Fibroblast of pulmonary artery (primary cell): ENCODE measurements at places on chromosomes 4 and X.

DNA sequence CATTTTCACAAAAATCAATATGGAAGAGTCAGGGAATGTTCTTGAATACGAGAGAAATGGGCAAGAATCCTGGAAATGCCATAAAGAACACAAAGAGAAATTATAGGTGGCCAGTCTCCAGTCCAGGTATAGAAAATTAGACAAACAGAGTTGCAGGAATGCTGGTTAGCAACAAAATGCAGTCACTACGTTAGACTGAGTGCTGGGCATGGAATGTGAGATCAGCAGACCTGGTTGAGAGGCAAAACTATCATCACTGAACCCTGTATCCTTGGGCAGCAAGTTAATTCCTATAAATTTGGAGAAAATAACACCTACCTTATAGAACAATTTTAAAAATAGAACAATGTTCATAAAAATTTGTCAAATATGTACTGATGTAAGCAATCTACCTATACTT, 417.4 kb downstream of the INPP4B start:
- DNase-seq = no peak

- DNase-seq = no peak
These were observed 163.3 kb downstream of the PTCHD1 start for GRCh38 chrX:23497919-23498318.

DNA sequence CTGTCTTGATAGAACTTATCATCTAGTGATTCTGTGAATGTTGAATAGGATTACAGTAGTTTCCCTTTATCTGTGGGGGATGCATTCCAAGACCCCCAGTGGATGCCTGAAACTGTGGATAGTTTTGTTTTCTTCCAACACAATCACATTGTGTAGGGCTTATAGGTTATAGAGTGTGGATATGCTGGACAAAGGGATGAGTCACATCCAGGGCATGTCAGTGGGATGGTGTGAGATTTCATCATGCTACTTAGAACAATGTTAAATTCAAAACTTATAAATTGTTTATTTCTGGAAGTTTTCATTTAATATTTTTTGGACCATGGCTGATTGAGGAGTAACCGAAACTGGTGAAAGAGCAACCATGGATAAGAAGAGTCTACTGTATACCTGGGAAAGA, 432.3 kb upstream of the ATOH1 start:
- peak; percentile 84 for DNase-seq

DNA sequence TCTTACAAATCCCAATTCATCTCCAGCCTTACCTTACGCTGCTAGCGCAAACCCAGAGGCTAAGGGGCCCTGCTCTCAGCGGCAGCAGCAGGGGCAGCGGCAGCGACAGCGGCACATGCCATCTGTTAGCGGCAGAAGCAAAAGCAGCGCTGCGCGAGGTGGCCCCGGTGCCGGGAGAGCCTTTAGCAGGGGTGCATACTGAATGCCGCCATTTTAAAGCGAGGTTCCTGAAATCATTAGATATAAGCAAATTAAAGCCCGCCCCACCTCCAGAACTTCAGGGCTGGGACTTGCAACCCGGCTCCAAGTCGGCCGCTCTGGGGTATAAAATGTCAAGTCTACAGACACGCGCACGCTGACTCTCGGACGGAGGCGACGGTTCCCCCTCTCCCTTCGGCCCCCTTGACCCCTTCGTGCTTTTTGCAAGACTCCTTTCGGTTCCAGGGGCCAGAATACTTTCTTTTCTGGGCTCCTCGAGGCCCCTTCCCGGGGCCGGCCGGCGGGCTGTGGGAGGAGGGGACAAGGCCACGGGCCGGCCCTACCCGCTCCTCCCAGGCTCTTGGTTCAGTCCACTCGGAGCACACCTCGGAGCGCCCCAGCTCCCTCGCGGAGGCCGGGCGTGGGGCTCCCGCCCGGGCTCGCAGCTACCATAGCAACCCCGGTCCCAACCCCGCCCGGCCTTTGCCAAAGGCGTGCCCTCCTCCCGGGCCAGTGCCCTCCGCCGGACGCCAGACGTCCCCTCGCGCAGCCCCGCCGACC, at the start of gene MBNL3:
Gene MBNL3 (minus strand): TSS at position 220 of the 759 bp plus-strand sequence. CDS start 49,427 bp downstream, outside the sequence.
- DNase-seq = peak; percentile 49

- DNase-seq = peak; percentile 71
These were observed 856.6 kb downstream of the CENPC start for GRCh38 chr4:66688674-66689073.

DNA sequence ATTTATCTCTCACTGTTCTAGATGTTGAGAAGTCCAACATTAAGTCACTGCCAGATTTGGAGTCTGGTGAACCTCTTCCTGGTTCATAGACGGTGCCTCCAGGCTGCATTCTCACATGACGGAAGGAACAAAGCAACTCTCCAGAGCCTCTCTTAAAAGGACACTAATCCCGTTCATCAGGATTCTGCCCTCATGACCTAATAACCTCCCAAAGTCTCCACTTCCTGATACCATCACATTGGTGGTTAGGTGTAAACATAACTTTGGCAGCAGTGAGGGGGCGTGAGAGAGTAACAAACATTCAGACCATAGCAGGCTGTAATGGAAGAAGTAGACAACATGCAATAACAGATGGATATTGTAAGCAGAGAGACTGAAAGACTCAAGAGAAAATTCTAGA, 388.6 kb downstream of the PDHA2 start:
- DNase-seq = no peak

GRCh38 chrX:39599339-39599738, 498.4 kb downstream of the BCOR start:
- no peak for DNase-seq

DNA sequence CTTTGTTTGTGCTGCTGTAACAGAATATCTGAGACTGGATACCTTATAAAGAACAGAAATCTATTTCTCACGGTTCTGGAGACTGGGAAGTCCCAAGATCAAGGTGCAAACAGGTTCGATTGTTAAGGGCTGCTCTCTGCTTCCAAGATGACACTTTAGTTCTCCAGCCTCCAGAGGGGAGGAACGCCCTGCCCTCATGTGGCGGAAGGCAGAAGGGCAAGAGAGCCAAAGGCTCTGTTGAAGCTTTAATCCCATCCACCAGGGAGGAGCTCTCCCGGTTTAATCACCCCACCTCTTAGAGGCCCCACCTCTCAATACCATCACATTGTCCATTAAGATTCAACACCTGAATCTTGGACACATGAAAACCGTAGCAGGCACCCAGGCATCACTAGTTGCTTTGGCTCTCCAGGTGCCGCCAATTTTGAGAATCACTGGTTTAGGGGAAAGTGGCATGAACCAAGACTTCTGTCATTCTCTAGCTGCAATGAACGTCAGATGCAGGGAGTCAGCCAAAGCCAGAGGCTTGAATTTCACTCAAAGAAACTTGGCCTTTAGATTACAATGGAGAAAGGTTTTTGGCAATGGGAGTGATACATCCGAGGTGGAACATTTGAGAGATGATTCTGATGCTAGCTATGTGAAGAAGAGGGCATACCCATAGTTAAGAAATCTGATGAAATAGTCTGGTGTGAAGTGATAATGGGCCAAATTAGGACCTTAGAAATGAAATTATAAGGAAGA, 15.7 kb downstream of the FHL1 start:
- DNase-seq = peak; percentile 64

- peak; percentile 13 for DNase-seq
These were observed 412.2 kb downstream of the PPP3CA start for GRCh38 chr4:100935090-100935489.

DNA sequence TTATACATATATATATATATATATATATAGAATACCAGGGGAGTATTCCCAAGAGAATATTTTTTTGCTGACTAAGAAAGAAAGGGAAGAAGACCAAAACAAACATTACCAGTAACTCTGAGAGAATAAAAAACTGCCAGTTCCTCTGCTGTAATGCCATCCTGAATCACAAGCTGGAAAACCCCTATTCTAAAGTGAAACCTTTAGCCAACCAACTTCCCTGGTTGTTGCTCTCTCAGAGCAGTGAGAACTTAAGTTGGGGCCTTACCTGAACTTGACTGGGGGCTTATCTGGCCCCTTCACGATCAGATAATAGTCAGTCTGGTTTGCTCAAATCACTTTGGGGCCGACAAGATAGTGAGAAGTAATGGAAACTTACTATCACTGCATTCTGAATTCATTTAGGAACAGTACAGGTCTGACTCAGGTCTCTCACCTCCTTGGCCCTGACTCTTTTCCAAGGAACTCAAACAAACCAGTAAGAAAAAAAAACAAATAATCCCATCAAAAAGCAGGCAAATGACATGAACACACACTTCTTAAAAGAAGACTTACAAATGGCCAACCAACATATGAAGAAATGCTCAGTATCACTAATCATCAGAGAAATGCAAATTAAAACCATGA, 62.5 kb downstream of the CD40LG start:
- DNase-seq = peak; percentile 50

DNA sequence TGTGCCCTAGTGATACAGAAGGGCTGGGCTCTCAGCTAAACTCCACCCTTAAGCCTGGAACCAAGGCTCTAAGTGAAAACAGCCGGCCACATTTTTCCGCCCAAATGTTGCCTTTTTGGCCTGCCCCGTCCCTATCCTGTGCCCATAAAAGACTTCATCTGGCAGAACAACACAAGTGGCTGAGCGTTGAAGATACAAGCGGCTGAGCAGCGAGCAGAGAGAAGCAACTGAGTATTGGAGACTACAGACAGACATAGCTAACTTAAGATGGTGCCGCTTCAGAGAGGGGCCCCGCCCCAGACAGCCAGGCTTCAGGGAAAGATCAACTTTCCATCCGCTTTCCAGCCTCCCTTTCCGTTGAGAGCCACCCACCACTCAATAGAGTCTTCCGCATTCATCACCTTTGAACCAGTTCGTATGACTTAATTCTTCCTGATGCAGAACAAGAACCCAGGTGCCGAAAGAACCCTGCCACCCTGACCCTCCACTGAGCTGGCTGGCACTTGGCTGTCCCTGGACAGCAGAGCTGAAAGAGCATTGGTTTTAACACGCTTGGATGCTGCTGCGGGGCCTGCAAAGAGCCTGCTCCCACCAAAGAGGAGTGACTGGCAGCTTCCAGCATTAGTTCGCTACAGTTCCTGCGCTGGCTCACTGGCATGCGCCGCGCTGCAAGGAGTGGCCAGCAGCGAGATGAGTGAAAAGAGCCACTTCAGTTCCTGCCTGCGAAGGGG, 853.2 kb upstream of the INTU start:
- DNase-seq = no peak

GRCh38 chr4:169047956-169048355, 37.9 kb upstream of the CBR4 start:
- no peak for DNase-seq

DNA sequence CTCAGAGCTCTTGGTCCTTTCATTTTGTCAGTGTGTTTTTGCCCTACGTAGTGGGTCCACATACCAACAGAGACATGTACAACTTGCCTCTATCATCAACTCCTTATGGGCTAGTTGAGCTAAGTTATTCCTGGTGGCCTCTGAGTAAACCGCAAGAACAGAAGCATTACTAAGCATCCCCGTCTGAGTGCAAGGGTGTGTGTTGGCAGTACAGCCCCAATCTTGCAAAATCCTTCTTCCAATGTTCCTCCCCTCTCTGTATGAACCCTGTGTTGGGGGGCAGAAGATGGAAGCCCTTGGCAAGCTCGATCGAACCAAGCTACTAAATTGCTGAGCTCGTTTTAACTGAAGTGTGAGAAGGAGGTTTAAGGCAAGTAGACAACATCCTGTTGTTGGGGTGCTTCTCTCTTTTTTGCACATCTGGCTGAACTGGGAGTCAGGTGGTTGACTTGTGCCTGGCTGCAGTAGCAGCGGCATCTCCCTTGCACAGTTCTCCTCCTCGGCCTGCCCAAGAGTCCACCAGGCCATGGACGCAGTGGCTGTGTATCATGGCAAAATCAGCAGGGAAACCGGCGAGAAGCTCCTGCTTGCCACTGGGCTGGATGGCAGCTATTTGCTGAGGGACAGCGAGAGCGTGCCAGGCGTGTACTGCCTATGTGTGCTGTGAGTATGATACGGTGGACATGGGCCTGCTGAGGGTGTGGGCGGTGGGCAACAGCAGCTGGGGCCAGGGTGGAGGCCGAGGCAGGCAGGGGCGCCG, at the start of gene SH2D1A:
Gene SH2D1A (plus strand): TSS at position 447 of the 760 bp plus-strand sequence. CDS start 80 bp downstream, at position 527.
- no peak for DNase-seq

- DNase-seq = no peak
These were observed 261.2 kb downstream of the TRIML1 start for GRCh38 chr4:188400451-188400850.

DNA sequence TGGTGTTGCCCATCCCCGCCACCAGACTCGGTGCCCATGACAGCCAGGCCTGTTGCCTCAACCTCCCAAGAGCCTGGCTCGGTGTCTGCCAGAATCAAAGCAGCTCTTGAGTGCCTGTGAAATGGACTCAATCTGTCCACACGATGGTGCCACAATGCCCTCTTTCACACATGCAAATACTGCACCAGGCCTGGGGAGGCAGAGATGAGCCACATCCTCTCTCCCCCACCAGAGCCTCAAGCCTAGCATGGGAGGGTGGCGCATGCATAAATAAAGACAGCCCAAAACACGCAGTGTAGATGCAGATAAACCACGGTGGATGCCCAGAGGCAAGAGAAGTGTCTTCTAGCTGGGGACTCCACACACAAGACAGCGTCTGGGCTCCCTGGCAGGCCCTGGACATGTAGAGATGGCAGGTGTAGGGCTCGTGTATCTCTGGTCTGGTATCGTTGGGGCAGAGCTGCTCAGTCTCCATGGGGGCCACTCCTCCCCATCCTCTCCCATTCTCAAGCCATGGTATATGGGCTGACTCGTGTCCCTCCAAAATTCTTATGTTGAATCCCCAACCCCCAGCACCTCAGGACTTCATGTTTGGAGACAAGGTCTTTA, 65.6 kb downstream of the JAKMIP1 start:
- no peak for DNase-seq

GRCh38 chrX:17040711-17041110, 94.3 kb downstream of the REPS2 start:
- no peak for DNase-seq

GRCh38 chr4:91057871-91058270, 930.7 kb downstream of the CCSER1 start:
- DNase-seq = no peak

DNA sequence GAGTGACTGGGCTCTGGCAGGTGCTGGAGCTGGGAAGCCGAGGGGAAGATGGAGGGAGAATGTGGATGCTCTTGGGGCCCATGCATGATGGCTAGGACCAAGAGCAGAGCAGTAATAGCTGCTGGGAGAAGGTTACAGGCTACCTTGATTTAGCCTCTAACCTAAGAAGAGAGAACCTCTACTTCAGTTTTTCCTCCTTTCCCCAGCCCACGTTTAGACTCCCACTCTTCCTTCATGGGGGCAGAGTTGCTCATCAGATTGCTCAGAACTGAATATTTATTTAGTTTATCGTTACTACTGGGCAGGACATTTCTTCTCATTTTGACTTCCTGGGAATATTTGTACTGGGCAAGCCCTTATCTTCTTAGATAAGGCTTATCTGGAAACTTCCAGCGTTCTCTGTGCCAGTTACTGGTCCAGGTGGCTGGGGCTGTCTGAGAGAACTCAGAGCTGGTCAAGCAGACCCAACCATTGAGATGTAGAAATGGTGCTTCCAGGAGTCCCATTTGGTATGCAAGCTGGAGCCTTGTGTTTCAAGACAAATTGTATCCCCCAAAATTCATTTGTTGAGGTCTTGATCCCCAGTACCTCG, 442.9 kb upstream of the BOD1L1 start:
- no peak for DNase-seq

GRCh38 chrX:150846130-150846529, 52.3 kb downstream of the CD99L2 start:
- DNase-seq = no peak

- peak; percentile 6 for DNase-seq
These were observed 89.6 kb downstream of the EGF start for GRCh38 chr4:110002326-110002725.
